Fibroblast of lung (primary cell): ENCODE measurements at places on chromosomes 6 and 20. TPM values are rescaled to one million over a fixed set of nuclear protein-coding genes. Genes with fewer than 3 reads are reported as not detected.

Gene OPRL1
- total RNA-seq: 2.6 and 4.1 TPM in 2 replicates

Gene GJA10
- not detected in 2 replicates for total RNA-seq

Gene WASF1
- 8.5 and 13.2 TPM in 2 replicates for total RNA-seq

Gene OR2H2
- total RNA-seq: not detected in 2 replicates

Gene GPX5
- total RNA-seq: not detected in 2 replicates

Gene KCNG1
- 9.9 and 26.5 TPM in 2 replicates for total RNA-seq

Gene EDEM2
- total RNA-seq: 61.4 and 99.4 TPM in 2 replicates

Gene ACOT13
- total RNA-seq: 7.7 and 12.2 TPM in 2 replicates

Gene F13A1
- total RNA-seq: under 0.01 TPM in 1 of 2 replicates, not detected in the other

Gene CALHM4
- not detected in 2 replicates for total RNA-seq

Gene ZBTB12
- 9.5 and 13.2 TPM in 2 replicates for total RNA-seq

Gene SNAI1
- total RNA-seq: 0.26 and 0.66 TPM in 2 replicates

Gene CST5
- total RNA-seq: not detected in 2 replicates

Gene SRSF12
- total RNA-seq: 0.33 and 0.51 TPM in 2 replicates

Gene TLDC2
- under 0.01 TPM in 1 of 2 replicates, not detected in the other for total RNA-seq

Gene MYBL2
- 0.26 and 1.2 TPM in 2 replicates for total RNA-seq

Gene HFE
- 6.4 and 18.3 TPM in 2 replicates for total RNA-seq

Gene FAM217B
- total RNA-seq: 2.8 and 3.5 TPM in 2 replicates

Gene HLA-DPA1
- total RNA-seq: 1.0 and 1.5 TPM in 2 replicates

Gene ZNF311
- total RNA-seq: 3.5 and 3.6 TPM in 2 replicates

Gene GNMT
- total RNA-seq: not detected in 2 replicates

Gene QKI
- 121 and 129 TPM in 2 replicates for total RNA-seq
